Retina (tissue), 1 donor: ENCODE measurements at places on chromosomes 7 and 10.

- no peak for DNase-seq
Measured at GRCh38 chr10:131282961-131283360, 28.6 kb downstream of the TCERG1L start.

GRCh38 chr10:73644015-73644743 lies 2.9 kb upstream of the MYOZ1 start:
- DNase-seq, result peak; percentile 79

- peak; percentile 63 for DNase-seq
Measured at GRCh38 chr7:107660381-107661080, at the start of gene SLC26A4. Gene SLC26A4 (plus strand): TSS chr7:107660828. CDS start chr7:107661642, 814 bp downstream.

DNA sequence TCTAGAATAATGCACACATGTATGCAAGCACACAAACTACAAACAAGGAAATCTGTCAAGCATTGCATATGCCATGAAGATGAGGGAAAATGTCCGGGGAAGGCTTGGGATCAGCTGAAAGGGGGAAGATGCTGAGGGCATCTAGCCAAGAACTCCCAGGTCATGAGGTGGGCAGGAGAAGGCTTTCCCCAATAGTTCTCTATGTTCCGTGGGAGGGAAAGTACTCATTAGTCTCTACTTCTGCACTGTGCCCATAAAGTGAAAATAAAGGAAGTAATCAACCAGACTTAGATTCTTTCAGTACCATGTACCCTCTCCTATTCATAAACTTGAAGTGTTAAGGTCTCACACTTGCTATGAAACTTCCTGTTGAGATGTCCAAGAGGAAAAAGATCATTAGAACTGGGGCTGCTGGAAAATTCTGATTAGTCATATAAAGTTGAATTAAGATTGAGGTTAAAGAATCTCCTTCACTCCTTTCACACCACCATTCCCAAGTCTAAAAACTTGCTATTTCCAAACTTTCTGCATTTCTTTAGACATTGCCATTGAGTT lies 17.1 kb upstream of the LIPF start:
- no peak for DNase-seq

DNA sequence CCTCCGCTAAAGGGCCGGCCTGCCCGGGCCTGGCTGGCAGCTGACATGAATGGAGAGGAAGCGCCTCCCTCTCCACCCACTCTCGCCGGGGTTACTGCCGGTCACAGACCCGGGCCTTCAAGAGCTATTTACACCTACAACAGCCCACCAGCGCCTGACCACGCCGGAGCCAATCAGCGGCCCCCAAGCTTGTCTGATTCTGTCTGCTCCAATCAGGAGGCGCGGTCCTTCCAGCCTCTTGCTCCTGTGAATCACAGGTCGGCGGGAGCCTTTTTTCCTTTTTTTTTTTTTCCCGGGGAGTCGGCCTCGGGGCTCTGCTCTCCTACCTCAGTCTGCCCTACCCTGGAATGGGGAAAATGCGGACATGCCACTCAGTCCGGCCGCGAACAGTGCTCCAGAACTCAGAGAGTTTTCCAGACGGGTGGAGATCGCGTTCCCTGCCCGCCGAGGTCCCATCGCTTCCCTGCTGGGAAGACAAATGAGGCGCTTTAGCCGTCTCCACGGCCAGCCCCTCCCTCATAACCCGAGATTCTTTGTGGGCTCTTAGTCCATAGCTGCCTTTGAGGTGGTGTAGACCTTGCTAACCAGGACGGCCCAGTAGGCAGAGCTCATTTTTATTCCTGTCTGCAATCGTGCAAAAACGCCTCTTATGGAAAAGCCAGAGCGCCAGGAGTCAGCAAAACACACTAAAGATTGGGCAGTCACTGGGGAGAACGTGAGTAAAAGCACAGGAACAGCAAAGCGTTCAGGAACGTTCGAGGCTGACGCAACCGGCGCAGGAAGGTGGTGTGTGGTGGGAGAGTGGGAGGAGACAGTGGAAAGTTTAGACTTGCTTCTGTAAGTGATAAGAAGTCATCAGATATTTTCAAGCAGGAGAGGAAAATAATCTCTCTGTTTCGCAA lies 26.5 kb downstream of the SCD start:
- DNase-seq, result peak; percentile 98

GRCh38 chr10:99711129-99711719 lies 20.7 kb downstream of the COX15 start:
- DNase-seq, result no peak

- no peak for DNase-seq
Measured at GRCh38 chr10:6356280-6356793, 153.6 kb downstream of the PFKFB3 start.

- DNase-seq, result no peak
Measured at GRCh38 chr10:129741978-129742741, 221.9 kb downstream of the EBF3 start.

DNA sequence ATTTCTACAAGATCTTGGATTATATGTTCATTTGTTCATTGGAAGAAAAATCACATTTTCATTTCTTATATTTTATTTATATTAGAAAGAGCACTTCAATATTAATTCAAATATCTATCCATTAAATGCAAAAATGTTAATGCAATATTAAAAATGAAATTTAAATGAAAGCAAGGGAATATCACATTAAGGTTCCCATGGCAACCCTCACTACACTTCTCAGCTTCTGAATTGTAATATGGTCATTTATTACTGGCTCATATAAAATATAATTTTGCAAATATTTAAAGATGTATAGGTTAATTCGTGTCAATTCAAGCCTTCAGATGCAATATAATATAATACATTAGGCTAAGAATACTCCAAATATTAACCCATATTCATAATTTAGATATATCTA lies 38.8 kb downstream of the XRCC2 start:
- no peak for DNase-seq

DNA sequence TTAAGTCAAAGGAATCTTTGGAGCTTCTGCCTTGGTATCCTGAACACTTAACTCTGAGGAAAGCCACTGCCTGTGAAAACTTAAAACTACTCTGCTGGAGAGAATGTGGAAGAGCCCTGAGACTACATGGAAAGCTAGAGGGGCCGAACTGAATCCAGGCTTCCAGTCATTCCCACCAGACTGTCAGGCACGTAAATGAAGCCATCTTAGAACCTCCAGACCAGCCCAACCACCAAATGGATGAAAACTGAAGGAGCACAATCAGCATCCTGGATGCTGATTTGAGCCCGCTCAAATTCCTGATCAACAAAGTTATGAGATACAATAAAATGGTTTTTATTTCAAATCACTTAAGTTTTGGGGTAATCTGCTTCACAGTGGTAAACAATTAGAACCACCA lies 30.8 kb downstream of the TNPO3 start:
- DNase-seq, result no peak

DNA sequence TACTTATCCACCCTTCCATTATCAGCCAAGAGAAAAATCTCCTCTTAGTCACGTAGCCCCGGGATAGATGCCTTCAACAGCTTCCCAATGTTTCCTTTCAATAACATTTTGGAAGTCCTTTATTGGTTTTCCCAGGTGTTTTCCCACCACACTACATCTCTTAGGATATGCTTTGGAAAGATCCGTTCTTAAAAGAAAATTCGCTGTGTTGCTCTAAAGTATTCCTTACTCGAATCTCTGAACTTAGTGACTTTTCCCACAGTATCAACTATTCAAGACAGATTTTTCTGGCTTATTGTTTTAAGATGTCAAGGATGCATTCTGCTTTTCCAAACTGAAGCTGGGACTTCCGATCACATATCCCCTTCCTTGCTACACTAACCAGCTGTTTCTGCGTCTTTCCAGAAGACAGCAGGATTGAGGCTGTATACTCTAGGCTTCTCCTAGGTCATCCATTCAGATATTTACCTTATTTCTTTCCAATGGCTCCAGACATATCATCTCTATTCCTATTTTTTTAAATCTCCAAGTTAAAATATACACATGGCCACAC lies 36.5 kb upstream of the SVIL start:
- no peak for DNase-seq

GRCh38 chr7:72099784-72100183 lies 312.4 kb downstream of the CALN1 start:
- no peak for DNase-seq

GRCh38 chr7:120775755-120776154 lies 82.2 kb downstream of the TSPAN12 start:
- DNase-seq, result no peak

DNA sequence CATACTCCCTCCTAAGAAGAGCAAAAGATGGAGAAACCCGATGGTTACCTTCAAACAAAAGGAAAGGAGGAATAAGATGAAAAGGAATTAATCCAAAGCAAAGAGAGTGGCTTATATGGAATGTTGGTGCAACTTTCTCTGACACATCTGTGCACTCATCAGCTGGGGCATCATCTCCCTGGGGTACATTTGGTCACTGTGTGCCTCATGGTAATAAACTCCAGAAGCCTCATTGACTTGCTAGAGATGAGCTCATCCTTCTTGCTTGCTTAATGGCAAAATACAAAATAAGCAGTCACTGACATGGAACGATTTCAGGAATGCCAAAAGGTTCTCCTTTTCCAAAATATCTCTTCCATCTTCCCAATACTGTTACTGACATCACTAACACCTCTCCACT lies 22.5 kb downstream of the CAV1 start:
- no peak for DNase-seq

DNA sequence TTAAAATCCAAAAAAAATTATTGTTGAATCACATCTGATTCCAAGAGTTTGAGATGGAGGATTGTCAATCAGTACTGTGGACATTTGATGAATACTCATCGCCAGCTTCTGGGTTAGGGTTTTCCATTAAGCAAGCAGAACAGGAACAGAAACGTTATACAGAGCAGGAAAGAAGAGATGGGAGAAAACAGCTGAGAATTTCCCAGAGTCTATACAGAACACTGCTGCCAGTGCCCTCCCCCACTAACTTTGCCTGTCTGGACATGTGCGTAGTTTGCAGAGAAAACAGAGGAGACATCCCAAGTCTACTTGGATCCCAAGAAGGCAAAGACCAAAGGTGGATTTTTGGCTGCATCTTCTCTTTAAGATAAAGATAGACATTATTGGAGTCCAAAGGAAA lies 19.0 kb downstream of the C10orf90 start:
- no peak for DNase-seq

- no peak for DNase-seq
Measured at GRCh38 chr10:19168584-19168983, 120.0 kb downstream of the MALRD1 start.

DNA sequence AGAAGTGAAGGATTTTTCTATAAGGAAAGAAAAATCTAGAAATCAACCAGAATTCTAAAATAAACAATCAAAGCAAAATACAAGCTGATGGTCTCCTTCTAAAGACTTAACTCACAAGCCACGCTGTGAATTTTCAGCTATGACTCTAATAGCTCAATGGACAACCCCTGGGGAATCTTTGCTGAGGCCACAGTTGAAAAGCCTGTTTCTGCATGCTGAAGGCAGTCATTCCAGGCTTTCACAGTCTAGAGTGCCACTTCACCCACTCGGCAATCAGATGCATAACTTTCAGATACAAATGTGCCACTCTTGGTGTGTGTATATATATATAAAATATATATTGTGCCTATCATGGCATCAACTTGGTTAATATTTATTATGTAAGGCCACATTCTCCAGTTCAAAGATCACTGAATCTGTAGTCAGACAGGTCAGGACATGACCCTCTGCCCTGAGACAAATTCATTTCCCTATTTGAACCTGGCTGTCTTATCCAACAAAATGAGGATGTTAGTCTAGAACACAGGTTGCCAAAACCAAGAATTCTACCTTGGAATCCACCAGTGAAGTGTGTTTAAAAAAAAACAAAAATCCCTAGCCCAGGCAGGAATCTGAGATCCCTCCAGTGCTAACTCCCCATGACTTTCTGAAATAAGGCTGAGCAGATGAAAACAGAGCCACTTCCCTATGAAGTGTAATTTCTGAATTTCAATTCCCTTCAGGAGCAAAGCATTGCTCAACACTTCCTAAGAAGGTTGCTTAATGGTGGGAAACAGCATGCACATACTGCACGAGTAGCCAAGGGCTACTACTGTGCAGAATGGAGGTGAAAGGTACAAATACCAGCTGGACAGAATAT lies 9.9 kb downstream of the LIPA start:
- no peak for DNase-seq

DNA sequence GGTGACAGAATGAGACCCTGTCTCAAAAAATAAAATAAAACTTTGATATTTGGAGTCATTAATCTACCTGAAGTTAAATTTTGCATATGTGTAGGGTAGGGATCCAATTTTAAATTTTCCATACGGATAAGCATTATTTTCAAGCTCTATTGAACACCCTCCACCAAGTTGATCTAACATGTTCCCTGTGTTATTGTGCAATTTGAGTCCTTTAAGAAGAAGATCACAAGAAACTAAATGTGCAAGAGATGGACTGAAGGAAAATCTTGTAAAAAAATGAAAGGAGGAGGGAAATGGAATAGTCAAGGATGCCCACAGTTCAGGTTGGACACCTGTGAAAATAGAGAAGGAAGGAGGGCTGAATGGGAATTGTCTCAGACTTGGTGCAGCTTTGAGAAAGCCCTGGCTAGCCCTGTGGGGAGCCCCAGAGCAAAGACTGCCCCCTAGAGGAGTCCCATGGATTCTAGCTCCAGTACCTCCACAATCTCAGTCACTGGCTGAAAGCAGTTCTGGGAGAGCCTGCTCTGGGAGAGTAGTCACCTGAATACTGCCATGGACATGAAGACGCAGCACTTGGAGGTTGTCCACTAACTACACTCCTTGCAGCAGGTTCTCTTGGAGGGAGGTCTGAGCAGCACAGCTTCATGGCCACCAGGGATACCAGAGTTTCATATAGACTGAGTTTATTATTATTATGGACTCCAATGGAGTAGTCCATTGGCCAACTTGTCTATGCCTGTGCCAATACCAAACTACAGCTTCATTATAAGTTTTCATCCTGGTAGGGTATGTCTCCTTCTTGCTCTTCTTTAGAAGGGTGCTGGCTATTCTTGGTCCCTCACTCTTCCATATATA lies 5.7 kb upstream of the TIAL1 start:
- DNase-seq, result no peak

- DNase-seq, result peak; percentile 31
Measured at GRCh38 chr7:95686109-95686508, 86.2 kb upstream of the DYNC1I1 start.
